ENCODE measurements at places on chromosomes 11 and 22.

DNA sequence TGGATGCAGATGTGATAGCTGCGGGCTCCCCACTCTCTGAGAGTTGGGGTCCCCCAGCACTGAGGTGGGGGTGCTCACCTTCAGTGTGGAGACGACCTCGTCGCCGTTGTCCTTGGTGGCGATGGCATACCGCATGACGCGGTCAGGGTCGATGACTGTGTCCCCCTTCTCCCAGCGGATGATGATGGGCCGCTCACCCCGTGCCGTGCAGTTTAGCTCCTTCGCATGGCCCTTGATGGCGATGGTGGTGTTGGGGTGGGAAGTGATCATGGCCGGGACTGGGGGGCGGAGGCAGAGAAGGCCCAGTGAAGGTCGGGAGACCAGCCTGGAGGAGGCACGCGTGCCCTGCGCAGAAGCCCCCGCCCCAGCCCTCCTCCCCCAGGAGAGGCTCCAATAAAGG, 154.2 kb downstream of the CEP164 start:
- no peak overlapping the region for H3K27ac ChIP-seq
- DNase-seq: no peak

- H3K4me1 ChIP-seq: no peaks in the 10 kb centered on the region
- no peaks in the 10 kb centered on the region for H3K36me3 ChIP-seq
- no peak overlapping the region for H3K27ac ChIP-seq
- no peaks in the 10 kb centered on the region for H3K27me3 ChIP-seq
- no peak overlapping the region for H3K4me3 ChIP-seq
These were observed 15.3 kb upstream of the CD82 start for GRCh38 chr11:44550123-44550522.

- peaks cover under 1% of the 10 kb centered on the region for H3K36me3 ChIP-seq
- H3K4me3 ChIP-seq: no peak overlapping the region
- H3K27ac ChIP-seq: peak overlapping the region; percentile 52
- DNase-seq: peak; percentile 94
- no peaks in the 10 kb centered on the region for H3K27me3 ChIP-seq
These were observed 13.1 kb downstream of the EEF1G start for GRCh38 chr11:62560566-62561103.

GRCh38 chr11:120289426-120289825, 35.7 kb upstream of the TLCD5 start:
- no peak overlapping the region for H3K27ac ChIP-seq
- no peak for DNase-seq
- no peak overlapping the region for H3K4me3 ChIP-seq
- H3K4me1 ChIP-seq: no peaks in the 10 kb centered on the region
- peaks cover 3% of the 10 kb centered on the region for H3K27me3 ChIP-seq

- H3K4me1 ChIP-seq: no peaks in the 10 kb centered on the region
- H3K36me3 ChIP-seq: peaks cover 3% of the 10 kb centered on the region
- H3K27ac ChIP-seq: no peak overlapping the region
These were observed 27.3 kb upstream of the NFRKB start for GRCh38 chr11:129922674-129923073.

DNA sequence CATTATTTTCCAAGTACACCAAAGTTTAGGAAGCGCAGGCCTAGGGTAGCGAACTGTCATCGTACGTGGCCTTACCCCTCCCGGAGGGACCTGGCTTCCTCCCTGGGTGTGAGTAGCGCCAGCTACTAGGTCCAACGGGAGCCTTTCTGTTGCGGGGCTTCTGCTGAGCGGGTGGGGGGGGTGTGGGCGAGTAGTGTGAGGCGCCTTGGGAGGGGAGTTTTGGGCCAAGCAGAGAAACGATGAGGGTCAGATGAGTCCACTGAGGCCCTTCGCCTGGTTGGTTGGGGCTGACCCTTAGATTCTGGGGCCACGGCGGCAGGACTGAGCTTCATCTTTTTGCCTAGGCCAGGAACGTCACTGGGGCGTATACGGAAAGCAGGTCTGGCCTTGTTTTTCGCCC, 868 bp downstream of the TEF start:
- no peaks in the 10 kb centered on the region for H3K36me3 ChIP-seq
- H3K4me1 ChIP-seq: no peaks in the 10 kb centered on the region
- H3K4me3 ChIP-seq: peak overlapping the region; percentile 80
- no peak overlapping the region for H3K27ac ChIP-seq

DNA sequence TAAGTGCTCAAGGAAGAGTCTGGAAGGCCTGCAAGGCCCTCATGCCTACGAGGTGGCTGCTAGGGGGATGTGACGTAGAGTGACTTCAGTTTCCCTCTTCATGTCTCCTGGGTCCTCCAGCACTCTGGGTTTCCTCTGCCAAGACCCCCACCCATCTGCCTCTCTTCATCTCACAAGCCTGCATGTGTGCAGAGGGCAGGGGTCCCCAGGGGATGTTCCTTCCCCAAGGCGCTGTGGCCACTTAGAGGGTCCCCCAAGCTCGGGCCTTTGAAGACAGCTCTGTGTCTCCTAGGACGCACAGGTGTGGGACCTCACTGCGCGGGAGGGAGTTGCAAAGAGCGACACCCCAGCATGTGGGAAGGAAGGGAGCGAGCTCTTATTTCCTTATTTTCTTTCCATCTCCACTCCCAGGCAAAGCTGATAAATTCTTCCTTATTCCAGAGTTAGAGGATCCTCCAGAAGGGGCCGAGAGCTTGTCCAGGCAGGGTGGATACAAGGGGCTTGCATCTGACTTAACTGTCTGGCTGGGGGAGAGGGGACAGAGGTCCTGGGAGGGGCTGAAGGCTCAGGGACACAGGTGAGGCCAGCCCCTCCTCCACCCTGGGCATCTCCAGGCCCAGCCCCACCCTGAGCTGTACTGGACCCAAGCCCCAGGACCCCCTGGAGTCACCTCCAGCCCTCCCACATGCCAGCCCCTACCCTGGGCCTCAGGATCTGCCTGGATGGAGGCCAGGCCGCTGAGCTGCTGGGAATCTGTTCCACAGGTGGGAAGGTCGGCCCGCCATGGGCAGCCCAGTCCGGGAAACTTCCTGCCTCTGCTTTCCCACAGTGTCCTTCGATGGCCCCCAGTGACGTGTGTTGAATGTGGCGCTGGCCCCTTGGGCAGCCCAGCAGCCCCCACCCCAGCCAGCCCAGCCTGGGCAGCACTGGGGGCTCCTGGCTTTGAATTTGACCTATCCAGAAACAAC, 59.7 kb upstream of the KCNQ1OT1 start:
- no peak overlapping the region for H3K4me3 ChIP-seq
- H3K36me3 ChIP-seq: no peaks in the 10 kb centered on the region
- peak; percentile 46 for DNase-seq
- H3K4me1 ChIP-seq: no peaks in the 10 kb centered on the region
- no peak overlapping the region for H3K27ac ChIP-seq

DNA sequence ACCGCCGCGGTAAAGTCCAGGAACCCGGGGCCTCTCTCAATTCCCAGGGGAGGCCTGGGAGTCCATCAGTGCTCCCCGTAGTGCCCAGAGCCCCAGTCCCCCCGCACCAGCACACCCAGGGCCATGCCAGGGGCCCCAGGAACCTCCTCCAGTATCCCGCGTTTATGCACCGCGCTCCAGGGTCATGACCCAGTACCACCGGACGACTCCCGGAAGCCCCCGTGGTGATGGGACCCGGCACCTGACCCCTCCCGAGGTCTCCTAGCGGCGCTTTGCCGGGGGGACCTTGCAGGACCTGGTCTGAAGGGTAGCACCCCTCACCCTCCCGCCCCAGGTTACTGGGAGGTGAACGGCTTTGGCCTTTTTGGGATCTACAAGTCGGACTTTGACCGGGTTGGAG, 11.2 kb downstream of the B4GALNT4 start:
- no peaks in the 10 kb centered on the region for H3K36me3 ChIP-seq
- DNase-seq: no peak
- H3K4me3 ChIP-seq: no peak overlapping the region
- H3K27ac ChIP-seq: no peak overlapping the region

DNA sequence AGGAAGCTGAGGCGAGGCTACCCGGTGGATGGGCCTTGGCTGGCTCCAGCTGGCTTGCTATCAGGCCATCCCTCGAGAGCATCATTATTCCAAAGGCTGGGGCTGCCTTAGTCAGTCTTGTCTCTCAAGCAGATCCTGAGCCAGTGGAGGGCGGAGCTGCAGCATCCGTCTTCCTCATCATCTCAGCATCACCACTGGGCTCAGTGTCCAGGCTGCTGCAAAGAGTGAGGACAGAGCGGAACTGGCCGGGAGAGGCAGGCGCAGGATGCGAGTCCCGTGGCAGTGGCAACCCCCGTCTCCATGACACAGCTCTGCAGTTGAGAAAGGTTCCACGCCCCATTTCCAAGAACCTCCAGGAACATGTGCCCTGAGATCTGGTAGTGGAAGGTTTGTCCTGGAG, 4.4 kb downstream of the TP53I11 start:
- H3K27ac ChIP-seq: no peak overlapping the region
- no peak overlapping the region for H3K4me3 ChIP-seq
- peak; percentile 85 for DNase-seq
- no peaks in the 10 kb centered on the region for H3K36me3 ChIP-seq

DNA sequence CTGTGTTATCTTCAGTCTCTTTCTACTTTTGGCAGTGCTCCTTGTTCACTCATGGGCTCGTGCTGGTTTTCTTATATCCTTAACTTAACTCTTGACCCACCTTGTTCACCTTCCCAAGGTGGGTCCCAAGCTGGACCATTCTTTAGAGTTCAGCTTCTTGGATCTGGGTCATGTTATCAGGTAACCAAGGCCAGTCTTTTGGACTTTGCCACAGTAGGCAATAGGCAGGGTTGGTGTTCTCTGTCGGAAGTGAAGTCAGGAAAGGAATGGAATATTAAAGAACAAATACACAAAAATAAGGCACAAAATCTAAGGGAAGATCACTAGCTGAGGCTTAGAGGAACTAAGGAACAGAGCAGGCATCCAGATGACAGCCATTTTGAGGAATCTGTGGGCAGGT, 202.7 kb downstream of the ARHGAP42 start:
- no peaks in the 10 kb centered on the region for H3K4me1 ChIP-seq
- no peak overlapping the region for H3K27ac ChIP-seq
- DNase-seq: no peak
- H3K4me3 ChIP-seq: no peak overlapping the region
- no peaks in the 10 kb centered on the region for H3K36me3 ChIP-seq

- no peak overlapping the region for H3K4me3 ChIP-seq
- no peaks in the 10 kb centered on the region for H3K36me3 ChIP-seq
- no peaks in the 10 kb centered on the region for H3K27me3 ChIP-seq
- H3K27ac ChIP-seq: no peak overlapping the region
- no peak for DNase-seq
- H3K4me1 ChIP-seq: no peaks in the 10 kb centered on the region
These were observed 71.3 kb downstream of the TP53I11 start for GRCh38 chr11:44879432-44879831.

DNA sequence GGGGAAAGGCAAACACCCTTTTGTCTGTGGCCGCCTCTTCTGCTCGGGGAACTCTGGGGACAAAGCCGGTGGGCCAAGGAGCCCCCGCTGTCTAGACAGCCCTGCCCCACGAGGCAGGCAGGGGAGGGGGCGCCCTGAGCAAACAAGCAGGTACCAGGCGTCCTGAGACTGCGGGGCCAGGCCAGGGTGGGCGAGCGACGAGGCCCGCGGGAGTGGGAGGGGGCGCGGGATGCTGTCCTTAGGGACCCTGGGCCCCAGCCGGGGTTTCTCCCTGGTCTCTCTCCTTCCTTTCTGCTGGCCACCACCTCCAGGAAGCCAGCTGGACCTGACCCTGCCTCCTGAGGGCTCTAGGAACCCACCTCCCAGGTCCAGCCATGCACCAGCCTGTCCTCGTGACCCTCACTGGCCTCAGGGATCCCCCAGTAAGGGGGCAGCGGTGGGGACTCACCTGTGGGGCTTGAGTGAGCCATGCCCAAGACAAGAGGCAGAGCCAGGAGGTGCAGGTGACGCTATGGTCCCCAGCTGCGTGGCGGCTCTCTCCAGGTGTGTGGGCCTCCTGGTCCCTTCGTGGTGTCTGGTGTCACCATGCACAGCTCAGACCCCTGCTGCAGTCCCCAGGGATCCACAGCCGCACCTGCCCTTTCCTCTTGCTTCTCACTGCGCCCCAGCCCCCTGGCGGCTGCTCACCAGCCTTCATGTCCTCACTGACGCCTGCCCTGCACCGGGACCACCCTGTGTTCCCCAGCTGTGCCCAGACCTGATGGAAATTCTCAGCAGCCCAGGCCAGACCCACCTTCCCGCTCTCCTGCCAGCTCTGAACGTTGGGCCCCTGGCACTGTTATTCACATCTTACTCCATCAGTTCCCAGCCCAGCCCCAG, 26.5 kb upstream of the MUC5AC start:
- H3K4me1 ChIP-seq: no peaks in the 10 kb centered on the region
- peak; percentile 40 for DNase-seq
- H3K36me3 ChIP-seq: no peaks in the 10 kb centered on the region
- no peaks in the 10 kb centered on the region for H3K27me3 ChIP-seq

- no peak overlapping the region for H3K27ac ChIP-seq
- no peak overlapping the region for H3K4me3 ChIP-seq
- peak; percentile 69 for DNase-seq
- no peaks in the 10 kb centered on the region for H3K27me3 ChIP-seq
- H3K36me3 ChIP-seq: no peaks in the 10 kb centered on the region
These were observed 10.0 kb upstream of the MYRF start for GRCh38 chr11:61742391-61742790.

DNA sequence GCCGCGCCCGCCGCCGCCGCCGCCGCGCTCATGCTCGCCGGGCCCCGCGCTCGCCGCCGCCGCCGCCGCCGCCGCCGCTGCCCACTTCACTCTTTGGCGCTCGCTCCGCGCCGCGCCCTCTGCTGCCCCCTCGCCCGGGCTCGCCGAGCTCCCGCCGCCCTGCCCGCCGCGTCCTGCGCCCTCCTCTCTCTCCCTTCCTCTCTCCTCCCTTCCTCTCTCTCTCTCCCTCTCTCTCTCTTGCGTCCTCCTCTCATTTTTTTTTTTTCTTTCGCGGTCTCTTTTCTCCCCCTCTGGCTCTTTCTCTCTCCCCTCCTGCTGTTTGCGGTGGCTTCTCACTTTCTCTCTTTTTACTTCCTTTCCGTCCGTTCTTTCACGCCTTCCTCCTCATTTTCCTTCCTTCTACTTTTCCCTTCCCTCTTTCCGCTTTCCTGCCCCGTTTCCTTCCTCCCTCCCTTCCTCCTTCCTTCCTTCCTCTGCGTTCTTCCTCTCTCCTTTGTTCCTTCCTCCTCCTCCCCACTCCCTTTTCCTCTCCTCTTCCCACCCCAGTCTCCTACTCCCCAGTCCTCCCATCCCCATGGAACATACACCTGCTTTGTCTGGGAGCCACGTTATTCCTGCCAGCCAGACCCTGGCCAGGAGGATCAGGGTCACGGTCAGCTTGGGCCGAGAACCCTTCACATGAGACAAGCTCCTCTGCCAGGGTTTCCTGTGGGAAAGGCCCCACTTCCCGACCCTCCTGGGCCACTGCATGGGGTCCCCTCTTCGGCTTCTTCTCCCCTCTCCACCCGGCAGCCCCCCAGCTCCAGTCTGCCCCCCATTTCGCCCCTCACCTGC, 19.3 kb upstream of the SHISAL1 start:
- H3K36me3 ChIP-seq: no peaks in the 10 kb centered on the region
- no peaks in the 10 kb centered on the region for H3K4me1 ChIP-seq
- no peak overlapping the region for H3K4me3 ChIP-seq
- H3K27ac ChIP-seq: no peak overlapping the region
- no peak for DNase-seq

- H3K36me3 ChIP-seq: no peaks in the 10 kb centered on the region
- DNase-seq: no peak
- no peak overlapping the region for H3K27ac ChIP-seq
- H3K4me3 ChIP-seq: no peak overlapping the region
- H3K4me1 ChIP-seq: no peaks in the 10 kb centered on the region
These were observed 635 bp downstream of the C11orf21 start for GRCh38 chr11:2300936-2301630.
